ENCODE measurements at places on chromosomes 6 and 20.

- no peak for DNase-seq
Measured at GRCh38 chr6:158639056-158639455, 5.5 kb downstream of the DYNLT1 start.

GRCh38 chr6:62367601-62368000 is 81.6 kb upstream of the KHDRBS2 start:
- no peak for DNase-seq

- no peak for DNase-seq
Measured at GRCh38 chr20:18739751-18740166, 73.8 kb upstream of the SCP2D1 start.

DNA sequence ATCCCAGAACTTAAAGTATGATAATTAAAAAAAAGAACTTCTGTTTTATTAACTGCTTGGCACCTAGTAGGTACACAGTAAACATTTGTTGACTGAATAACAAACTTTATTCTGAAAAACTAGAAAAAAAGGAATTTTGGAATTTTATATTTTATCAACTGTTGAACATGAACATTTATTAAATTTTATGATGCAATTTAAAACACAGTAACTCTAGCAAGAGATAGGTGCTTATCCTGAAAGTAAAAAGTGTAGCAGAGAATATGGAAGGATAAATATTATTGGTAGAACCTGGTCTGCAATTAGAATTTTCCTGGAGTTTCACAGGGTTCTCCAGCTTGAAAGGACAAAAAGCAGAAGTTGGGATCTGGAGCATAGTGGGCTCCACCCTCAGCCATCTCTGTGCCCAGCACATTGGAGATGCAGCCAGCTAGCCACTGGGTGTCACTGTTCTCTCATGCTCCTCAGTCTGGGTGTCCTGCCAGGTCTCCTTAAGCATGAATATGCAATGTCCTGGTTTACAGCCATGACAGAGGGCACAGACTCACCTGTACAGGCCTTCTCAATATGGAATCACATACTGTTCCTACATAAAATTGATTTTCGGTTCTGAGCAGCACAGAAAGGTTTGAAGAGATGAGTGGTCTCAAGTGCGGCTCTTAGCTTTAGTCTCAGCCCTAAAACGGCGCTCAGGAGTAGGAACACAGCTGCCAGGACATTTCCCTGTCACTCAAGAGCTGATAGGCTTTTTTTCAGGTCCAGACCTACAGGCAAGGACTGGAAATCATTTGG is 31.7 kb upstream of the IL20RA start:
- peak; percentile 82 for DNase-seq

- DNase-seq, result no peak
Measured at GRCh38 chr6:40733290-40733689, 146.1 kb upstream of the LRFN2 start.

DNA sequence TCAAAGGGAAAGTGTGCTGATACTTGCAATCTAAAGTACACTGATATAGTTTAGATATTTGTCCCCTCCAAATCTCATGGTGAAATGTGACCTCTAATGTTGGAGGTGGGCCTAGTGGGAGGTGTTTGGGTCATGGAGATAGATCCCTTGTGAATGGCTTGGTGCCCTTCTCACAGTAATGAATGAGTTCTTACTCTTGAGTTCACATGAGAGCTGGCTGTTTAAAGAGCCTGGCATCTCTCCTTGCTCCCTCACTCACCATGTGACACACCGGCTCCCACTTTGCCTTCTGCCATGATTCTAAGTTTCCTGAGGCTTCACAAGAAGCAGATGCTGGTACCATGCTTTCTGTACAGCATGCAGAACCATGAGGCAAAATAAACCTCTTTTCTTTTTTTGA is 78.1 kb downstream of the REPS1 start:
- no peak for DNase-seq

DNA sequence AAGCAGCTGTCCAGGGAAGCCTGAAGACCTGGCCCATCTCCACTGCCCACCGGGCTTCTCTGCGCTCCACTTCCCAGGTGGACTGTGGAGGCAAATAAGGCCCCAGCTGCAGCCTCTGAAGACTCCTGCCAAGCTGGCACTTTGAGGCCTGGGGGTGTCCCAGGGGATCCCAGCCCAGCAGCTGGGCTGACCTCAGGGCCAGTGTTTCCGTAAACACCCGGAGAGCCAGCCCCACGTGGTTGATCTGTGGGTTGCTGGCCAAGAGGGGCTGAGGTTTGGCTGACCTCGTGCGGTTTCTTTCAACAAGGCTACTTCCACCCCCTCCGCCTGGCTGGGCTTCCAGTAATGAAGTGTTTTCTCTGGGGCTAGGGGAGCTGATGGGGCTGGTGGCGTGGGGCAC is 12.4 kb upstream of the CCN5 start:
- DNase-seq, result peak; percentile 89

GRCh38 chr20:40835321-40835720 is 146.3 kb upstream of the MAFB start:
- DNase-seq, result no peak

- no peak for DNase-seq
Measured at GRCh38 chr6:13471184-13471583, 16.2 kb downstream of the GFOD1 start.

GRCh38 chr20:25187635-25188034 is 7.9 kb upstream of the ENTPD6 start:
- DNase-seq, result no peak

GRCh38 chr20:19712721-19713260 is 45.3 kb upstream of the RIN2 start:
- DNase-seq, result no peak

GRCh38 chr20:18754030-18754652 is 59.4 kb upstream of the SCP2D1 start:
- no peak for DNase-seq

- no peak for DNase-seq
Measured at GRCh38 chr6:31740397-31741223, 805 bp downstream of the MSH5 start.

DNA sequence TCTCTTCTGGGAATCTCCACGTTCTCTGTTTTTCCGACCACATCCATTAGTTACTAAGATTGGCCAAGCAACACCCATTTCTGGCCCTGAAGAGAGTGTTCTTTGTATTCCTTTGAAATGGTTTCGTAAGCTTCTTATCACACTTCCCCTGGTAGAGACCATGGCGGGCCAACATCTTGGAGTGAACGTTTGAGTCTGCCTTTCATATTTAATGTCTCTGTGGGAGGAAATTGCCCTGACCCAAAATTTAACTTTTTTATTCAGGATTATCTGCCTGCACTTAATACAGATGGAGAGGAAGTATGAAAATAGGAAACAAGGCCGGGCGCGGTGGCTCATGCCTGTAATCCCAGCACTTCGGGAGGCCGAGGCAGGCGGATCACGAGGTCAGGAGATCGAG is 177.0 kb upstream of the SNX9 start:
- no peak for DNase-seq

- DNase-seq, result no peak
Measured at GRCh38 chr6:82954356-82954755, 111.3 kb downstream of the UBE3D start.

DNA sequence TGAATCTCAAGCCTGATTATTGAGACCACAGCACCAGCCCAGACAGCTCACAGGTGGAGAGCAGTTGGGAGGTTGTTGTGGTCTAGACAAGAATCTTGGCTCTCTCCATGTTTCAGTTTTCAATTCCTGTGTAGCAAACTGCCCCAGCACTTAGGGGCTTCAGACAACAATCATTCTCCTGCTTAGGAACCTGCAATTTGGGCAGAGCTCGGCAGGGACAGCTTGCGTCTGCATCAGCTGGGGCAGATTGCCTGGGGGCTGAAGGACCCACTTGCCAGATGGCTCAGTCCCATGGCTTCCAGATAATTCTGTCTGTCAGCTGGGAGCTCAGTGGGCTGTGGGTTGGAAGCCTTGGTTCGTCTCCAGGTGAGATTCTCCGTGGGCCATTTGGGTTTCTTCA is 6.9 kb downstream of the TGM6 start:
- no peak for DNase-seq

DNA sequence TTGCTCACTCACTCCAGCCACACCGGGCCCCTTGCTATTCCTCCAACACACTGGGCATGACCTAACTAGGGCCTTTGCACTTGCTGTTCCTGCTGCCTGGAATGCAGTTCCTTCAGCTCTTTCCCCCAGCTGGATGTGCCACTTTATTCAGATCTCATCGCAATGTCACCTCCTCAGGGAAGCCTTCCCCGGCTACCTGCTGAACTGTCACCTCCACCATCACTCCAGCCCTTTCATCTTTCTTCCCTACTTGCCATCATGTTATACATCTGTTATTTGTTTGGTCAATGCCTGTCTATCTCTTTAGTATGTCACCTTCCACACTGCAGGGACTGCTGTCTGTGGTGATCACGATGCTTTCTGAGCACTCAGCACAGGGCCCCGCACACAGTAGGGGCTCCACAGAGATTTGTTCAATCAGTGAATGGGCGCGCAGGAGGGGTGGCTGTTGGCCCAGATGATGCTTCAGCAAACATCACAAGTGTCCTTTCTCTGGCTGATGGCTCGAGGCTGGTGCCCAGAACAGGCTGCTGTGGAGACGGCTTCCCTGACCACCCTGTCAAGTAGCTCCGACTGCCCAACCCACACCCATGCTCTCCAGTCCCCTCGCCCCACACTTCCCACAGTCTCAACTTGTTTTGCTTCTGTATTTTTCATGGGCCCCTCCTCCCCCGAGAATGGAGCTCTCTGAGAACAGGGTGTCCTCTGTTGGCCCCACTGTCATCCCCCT is 31.8 kb downstream of the CEBPB start:
- no peak for DNase-seq

DNA sequence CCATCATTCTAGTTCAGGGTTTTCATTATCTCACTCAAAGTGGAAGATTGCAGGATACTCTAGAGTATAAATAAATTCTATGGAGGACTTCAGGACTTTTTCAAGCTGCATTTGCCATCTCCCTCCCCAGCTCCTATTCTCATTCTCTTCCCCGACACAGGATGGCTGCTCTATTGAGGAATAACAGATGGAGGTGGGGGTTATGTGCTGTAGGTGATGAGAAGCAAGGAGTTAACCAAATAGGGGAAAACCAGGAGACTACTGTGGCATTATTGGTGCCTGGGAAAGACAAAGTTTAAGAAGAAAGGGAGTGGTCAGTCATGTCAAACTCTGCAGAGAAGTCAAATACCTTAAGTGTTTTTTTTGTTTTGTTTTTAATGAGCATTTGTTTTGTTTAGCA is 109.3 kb downstream of the GRIK2 start:
- DNase-seq, result no peak

DNA sequence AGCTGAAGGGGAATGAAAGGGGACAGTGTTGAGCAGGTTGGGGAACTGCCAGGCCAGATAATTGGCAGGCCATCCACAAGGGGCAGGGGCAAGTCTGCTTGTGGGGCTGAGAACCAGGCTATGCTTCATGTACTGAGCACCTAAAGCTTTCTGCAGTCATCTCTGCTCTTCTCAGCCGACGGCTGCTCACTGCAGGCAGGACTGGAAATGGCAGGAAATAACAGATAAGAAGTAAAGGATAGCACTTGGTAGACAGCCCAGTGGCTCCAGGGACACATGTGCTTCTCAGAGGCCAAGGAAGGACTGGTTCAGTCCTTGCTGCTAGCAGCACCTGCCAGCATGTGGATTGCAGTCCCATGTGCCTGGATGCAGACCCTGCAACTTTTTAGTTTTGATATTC is 89.8 kb downstream of the CD164 start:
- no peak for DNase-seq

GRCh38 chr6:16277101-16277981 is 39.0 kb downstream of the GMPR start:
- DNase-seq, result peak; percentile 97

- DNase-seq, result no peak
Measured at GRCh38 chr6:11459079-11459610, 78.4 kb upstream of the TMEM170B start.

DNA sequence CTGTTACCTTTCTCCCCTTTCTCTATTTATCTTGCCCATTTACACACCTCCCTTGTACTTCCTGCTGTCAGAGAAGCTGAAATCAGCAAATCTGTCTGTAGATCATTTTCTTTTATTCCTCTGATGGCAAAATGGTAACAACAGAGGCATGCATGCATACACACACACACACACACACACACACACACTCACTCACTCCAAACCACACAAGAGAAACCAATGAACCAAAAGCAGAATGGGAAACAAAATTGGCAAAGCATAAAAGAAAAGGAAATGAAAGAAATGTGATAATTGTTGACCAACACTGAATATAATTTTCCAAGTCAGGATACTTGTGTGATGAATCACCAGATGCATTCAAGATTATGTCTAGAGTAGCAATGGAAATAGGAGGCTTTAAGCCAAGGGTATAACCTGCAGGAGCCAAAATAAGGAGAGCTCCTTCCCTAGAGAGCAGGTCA is 172.4 kb downstream of the PLCB4 start:
- no peak for DNase-seq

DNA sequence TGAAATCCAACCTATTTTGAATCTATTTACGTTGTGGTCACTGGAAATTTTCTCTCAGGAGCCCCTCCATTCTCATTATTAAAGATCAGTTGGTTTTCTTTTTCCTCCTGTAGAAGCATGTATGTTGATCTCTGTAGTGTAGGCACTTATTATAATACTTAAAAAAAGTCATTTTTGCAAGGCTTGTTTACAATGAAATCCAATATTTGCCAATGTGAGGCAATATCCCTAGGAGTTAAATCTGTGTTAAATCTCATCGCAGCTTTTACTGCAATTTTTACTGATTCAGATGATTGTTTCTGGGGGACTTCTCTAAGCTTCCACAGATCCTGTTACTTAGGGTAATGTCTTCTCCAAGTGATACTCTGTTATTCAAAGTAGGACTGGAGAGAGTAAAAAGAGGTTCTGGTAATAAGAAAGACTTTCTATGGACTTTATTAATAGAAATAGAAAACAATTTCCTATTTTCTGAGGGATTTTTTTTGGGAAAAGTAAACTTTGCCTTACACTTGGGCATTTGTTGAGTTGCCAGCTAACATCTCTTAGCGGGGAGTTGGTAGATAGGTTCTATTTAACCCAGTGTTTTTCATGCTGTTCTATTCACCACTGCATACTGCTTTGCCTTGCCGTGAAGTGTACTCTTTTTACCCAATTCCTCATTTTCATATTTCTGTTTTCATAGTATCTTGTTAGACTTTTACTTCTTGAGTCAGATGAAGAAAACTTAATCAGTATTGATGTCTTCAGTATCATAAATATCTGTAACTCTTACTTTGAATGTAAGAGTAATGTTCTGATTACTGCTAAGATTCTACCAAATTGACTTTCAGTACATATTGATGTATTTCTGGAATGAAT is 48.6 kb downstream of the CDKAL1 start:
- no peak for DNase-seq
